Stimulated activated CD4-positive, alpha-beta T cell treated with anti-CD3 and anti-CD28 coated beads, Interleukin-1b, Interleukin-23, amount 100 ng/mL, for 48 hours (primary cell): ENCODE measurements at places on chromosomes 1 and 21.
A peak's percentile ranks its signal among the peaks of the same experiment; 100 is the strongest.

DNA sequence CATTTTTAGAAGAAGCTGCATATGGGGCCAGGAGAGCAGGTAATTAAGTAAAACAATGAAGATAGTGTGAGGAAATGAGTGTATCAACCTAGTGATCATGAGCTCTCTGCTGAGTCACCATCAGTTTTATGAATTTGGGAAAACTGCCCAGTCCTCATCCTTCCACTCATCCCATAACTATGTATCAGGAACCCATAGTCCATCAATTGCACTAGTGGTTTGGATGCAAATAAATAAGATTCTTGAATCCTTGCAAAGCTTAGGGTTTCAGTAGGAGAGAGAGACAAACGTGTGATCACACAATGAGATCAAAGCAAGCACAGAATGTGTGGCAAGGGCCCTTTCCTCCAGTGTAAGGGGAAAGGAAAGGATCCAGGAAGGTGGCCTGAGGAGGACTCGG is 145.6 kb downstream of the ZZZ3 start:
- DNase-seq, result no peak

GRCh38 chr1:187872550-187872949 is 1043.8 kb downstream of the PLA2G4A start:
- DNase-seq, result no peak

DNA sequence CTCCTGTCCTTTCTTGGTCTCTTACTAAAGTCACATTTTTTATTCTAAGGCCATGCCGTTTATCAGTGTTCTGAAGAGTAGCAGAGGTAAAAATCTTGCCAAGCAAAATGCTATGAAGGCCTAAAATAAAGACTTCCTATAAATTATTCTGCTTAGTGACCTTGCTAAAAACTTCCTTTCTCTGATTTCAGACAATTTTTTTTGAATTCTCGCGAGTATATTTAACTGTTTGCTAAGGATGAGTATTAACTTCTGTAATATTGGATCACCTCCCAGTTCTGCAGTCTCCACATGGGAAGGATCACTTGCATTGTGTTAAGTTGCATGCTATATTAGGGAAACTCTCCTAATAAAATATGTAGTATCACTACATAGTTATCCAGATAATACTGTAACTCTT is 123.4 kb upstream of the SNX7 start:
- no peak for DNase-seq

- no peak for DNase-seq
Measured at GRCh38 chr1:248013229-248013710, at the start of gene OR2L5. Gene OR2L5 (plus strand): TSS chr1:248013660. CDS start chr1:248021948, 8,288 bp downstream.

DNA sequence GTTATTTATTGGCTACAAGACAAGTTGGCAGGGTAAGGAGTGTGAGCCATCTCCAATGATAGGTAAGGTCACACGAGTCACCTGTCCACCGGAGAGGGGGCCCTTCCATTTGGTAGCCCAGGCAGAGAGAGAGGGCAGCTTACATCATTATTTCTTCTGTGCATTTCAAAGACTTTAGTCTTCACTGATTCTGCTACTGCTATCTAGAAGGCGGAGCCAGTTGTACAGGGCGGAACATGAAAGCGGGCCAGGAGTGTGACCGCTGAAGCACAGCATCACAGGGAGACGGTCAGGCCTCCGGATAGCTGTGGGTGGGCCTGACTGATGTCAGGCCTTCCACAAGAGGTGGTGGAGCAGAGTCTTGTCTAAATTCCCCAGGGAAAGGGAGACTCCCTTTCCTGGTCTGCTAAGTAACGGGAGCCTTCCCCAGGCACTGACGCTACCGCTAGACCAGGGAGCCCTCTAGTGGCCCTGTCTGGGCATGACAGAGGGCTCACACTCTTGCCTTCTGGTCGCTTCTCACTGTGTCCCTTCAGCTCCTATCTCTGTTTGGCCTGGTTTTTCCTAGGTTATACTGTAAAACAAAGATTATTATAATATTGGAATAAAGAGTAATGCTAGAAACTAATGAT is 36.7 kb downstream of the ZNF695 start:
- peak; percentile 25 for DNase-seq

- no peak for DNase-seq
Measured at GRCh38 chr1:77539519-77540142, 142.8 kb downstream of the ZZZ3 start.

GRCh38 chr1:183323849-183324683 is 94.1 kb downstream of the NMNAT2 start:
- no peak for DNase-seq

GRCh38 chr1:84352298-84353106 is 45.8 kb upstream of the DNASE2B start:
- no peak for DNase-seq

DNA sequence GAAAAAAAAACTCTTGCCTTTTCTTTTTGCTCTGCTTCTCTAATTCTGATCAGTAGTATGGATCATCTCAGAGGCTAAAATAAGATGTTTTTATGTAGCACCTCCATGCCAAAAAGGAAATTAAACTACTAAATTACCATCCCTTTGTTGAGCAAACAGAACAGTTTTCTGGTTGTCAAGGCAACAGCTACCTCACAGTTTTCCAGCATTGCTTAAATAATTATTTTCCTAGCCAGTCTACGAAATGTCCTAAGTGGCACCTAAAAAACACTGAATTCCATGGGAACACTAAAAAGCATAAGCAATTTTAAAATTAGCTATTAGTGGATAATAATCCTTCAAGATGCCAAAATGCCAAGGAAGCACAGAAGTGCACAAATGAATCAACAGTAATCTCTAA is 61.7 kb downstream of the ARID4B start:
- DNase-seq, result no peak

GRCh38 chr21:27157097-27157496 is 190.2 kb upstream of the ADAMTS5 start:
- no peak for DNase-seq

- DNase-seq, result no peak
Measured at GRCh38 chr21:25925064-25925800, 190.5 kb downstream of the GABPA start.

DNA sequence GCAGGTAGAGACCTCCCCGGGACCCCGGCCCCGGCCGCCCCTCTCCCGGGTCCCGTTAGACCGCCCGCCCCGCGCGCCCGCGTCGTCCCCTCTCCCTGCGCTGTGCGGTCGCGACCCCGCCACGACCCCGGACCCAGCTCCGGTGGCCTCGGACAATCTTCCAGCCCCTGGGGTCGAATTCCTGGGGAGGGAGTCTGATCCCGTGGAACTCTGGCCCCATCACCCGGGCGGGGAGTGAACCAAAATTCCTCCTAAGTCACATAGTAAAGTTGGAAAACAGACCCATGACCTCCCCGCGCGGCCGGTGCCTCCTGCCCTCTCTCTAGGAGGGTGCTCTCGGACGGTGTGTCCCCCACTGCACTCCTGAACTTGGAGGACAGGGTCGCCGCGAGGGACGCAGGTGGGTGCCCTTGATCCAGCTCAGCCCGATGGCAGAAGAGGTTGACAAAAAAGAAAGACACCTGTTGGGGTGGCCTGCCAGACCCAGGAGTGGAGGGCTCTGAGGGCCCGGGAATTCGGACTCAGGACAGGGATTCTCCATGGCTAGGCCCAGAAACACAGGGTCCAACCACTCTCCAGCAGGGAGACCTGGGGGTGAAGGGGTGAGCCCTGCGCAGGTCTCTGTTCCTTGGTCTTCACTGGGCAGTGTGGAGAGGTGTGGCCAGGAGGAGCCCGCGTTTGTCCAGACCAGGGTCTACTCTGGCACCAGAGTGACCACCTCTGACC is 451 bp downstream of the ADAMTSL4 start:
- no peak for DNase-seq

DNA sequence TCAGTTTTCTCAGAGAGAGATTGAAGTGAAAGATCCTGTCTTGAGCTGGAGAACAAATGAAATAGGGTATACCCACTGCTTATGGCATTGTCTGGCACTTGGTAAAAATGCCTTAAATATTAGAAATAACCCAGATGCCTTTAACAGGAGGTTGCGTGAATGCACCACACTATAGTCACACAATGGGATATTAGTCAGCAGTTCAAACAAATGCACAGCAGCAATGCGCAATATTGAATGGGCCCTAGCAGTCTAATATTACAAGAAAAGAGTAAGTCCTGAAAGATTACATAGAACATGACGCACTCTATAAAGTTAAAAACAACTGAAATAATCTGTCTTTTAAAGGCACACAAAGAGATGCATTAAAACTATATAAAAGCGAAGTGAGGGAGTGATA is 161.1 kb downstream of the EDEM3 start:
- DNase-seq, result no peak
